Activated naive CD8-positive, alpha-beta T cell treated with anti-CD3 and anti-CD28 coated beads for 36 hours (primary cell): ENCODE measurements at places on chromosomes 5 and 9.

DNA sequence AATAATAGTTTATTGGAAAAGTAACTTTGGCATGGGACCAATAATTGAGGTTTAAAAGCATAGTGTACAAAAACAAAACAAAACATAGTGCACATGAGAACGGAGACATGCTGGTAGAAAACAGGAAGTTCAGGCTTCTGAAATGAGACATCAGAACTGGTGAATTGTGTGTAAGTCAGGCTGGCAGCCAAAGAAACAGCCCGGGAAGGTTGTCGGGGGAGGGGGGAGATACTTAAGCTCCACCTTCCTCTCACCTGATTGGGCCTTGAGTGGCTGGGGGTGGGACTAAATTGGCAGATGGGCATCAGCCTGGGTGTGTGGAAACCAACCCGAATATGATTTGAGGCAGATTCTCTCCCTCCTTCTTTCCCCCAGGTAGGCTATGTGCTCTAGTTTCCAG is 256.3 kb downstream of the SMARCA2 start:
- no peak for DNase-seq

- DNase-seq: no peak
Measured at GRCh38 chr9:130498918-130499698, 54.3 kb downstream of the ASS1 start.

DNA sequence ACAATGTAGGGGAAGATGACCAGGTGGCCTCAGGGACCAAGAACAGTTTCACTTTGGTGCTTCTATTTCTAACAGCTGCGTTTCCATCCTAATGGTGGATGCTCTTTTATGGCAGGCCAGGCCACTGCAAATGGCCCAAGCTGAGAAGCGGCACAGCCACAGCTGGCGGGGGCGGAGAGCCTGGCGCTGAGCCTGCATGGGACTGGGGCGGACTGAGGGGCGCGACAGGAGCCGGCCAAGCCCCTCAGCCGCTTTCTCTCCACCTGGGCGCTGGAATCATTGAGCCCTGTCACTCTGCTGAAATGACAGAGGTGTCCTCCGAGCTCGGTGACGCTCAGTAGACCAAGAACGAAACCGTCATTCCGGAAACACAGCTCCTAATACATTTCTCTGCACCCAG is 317.3 kb upstream of the PDE4D start:
- DNase-seq: no peak

GRCh38 chr9:114607671-114608524 is 3.2 kb upstream of the TMEM268 start:
- no peak for DNase-seq

- no peak for DNase-seq
Measured at GRCh38 chr5:166369346-166369745, 1922.1 kb upstream of the WWC1 start.

DNA sequence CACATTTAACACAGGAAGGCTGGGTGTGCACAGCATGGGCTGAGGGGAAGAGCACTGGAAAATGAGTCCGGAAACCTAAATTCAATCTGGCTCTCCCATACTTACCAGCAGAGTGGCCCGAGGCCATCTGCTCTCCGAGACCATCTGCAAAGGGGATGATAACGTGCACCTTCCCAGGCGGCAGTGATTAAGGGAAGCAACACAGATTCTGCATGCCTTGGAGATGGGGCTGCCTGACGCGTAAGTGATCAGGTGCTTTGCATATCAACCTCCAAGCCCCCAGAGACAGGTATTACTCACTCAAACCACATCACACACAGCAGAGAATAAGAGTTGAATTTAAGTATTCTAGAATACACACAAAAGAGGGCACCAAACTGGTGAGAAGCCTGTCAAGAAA is 9.1 kb downstream of the EPB41L4B start:
- no peak for DNase-seq

GRCh38 chr9:122572456-122572855 is 10.7 kb downstream of the OR1L8 start:
- no peak for DNase-seq

- DNase-seq: no peak
Measured at GRCh38 chr9:79682076-79682736, 110.4 kb downstream of the TLE4 start.

GRCh38 chr5:72133212-72133990 is 26.1 kb downstream of the MAP1B start:
- no peak for DNase-seq

DNA sequence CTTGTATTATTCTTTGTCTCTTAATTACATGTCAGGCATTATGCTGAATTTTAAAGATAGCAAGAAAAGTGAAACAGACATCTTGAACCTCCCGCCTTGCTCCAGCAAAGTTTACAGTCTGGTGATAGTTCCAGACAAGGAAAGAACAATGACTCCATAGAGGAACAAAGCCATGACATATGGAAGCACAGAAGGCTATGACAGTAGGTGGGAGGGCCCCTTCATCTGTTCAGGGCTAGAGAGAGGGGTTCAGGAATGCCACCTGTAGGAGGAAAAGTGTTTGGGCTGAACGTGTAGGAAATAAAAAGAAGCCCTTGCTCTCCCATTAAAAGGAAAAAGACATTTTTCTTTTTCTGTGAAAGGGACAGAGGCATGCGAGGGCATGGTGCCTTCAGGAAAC is 315.6 kb downstream of the TRIM32 start:
- DNase-seq: no peak

GRCh38 chr9:99019510-99020331 is 76.0 kb downstream of the COL15A1 start:
- DNase-seq: no peak

DNA sequence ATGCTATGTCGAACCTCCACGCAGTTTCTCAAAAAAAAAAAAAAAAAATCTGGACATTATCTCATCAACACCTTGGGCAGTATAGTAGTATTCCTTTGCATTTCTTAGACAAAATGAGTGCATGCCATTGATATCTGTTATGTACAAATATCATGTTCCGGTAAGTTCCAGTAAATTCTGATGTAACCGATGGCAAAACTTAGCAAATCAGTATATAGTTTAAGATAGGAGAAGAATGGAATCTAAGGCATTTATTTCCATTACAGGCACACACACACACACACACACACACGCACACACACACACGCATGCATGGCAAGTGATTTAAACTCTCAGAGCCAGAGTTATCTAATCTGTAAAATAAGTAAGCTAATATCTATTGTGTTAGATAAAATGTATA is 356.5 kb upstream of the TUSC1 start:
- no peak for DNase-seq

GRCh38 chr5:131021646-131022045 is 143.4 kb downstream of the HINT1 start:
- DNase-seq: no peak

- no peak for DNase-seq
Measured at GRCh38 chr9:110802416-110803035, 133.9 kb downstream of the MUSK start.

- no peak for DNase-seq
Measured at GRCh38 chr9:138105561-138106505, 228.3 kb downstream of the CACNA1B start.

GRCh38 chr9:95754533-95755420 is 120.7 kb upstream of the ERCC6L2 start:
- DNase-seq: no peak

DNA sequence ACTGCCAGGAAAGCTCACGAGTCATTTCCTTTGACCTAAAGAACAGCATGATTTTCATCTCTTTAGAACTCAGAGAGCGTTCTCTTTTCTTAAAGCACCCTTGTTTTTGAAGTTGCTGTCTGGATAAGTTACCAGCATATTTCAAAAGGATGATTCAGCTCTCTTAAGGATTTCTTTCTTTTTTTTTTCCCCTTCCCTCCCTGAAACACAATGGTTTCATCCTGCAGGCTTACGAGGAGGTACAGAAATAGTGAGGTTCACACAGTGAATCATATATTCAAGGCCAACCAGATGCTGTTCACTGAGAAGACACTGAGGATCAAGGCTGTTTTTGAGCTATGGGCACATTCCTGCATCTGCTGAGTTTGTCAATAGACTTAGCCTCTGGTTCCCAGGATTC is 257.2 kb downstream of the KIF4B start:
- DNase-seq: no peak

GRCh38 chr5:159582756-159583541 is 252.7 kb upstream of the IL12B start:
- DNase-seq: no peak

DNA sequence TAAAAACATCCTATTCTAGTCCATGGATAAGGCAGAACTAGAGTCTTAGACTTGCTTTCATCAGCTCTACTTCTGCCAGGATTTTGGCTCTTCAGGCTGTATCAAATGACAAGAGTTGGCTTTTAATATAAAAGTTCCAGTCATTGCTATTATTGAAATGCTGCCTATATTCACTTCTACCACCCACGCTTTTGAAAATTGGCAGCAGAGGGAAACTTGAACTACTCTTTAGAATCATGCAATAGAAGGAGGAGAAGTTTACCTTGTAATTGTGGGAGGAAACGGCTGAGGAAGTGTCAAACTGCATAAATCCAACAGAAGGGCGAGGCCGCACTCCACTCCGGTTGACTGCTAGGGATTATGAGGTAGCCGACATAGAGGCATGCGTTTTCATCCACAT is 122.6 kb upstream of the BASP1 start:
- no peak for DNase-seq

DNA sequence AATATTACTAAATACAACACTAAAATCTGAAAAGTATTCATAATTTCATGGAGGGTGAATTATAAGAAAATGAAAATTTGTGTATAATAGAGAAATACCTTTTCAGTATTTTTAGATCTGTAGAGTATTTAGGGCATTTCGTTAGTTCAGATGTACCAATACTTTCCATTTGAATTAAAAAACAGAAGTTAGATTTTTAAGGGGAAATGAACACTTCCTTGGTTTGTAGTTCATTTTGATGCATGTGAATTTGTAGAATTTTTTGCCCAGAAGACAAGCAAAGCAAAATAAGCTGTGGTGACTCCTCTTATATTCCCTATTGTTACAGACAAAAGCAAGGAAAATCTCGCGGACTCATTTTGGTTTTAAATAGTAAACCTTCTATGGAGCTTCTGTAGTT is 209.0 kb upstream of the RPS23 start:
- no peak for DNase-seq

GRCh38 chr5:154857530-154858296 is 714 bp upstream of the CNOT8 start:
- DNase-seq: peak; percentile 87

- no peak for DNase-seq
Measured at GRCh38 chr9:115200711-115201505, 83.0 kb upstream of the TNC start.

DNA sequence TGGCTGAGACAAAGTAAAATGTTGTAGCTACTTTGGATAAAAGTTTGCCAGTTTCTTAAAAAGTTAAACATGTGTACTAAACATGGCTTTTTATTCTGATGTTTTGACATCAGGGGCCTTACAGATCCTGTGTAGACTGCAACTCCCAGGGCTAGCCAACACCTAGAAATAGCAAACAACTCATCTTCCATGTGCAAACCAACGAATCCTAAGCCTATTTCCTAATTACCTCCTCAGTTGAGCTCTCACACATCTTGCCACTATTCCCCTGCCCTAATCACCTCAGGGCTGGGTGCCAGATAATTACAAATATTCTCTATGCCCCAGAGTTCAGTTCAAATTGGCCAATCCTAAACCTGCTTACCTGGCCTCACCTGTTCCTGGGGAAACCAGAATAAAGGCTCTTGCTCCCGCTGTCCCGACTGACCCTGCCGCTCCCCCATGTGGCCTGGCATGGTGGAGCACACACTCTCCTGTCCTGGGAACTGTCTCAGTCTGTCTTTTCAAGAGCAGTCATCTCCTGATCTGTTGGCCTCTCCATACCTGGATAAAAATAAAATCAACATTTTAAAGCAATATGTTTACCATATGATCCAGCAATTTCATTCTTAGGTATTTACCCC is 37.1 kb upstream of the FAM169A start:
- DNase-seq: peak; percentile 31

DNA sequence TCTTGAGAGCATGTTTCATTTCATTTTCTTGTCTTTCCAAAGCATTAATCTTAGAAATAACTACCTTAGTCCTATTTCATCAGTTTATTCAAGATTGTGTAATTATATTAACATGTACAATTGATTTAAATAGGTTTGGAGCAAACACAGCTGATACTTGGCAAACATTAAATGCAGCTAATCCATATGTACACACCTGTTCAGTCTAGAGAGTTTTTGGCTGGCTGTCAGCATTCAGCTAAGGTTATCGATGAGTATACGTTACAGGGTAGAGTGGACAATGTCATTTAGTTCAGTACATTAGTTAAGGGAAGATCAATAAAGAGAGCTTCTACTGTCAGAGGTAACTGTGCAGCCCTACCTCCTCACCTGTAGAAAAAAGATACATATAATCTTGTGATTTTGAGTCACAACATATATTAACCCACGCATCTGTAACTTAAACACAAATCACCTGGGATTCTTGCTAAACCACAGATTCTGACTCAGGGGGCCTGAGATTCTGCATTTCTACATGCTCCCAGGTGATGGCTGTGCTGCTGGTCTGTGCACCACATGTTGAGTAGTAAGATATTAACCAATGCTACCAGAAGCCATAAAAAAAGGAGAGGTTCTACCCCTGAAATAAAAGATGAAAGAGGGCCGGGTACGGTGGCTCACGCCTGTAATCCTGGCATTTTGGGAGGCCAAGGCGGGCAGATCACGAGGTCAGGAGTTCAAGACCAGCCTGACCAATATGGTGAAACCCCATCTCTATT is 34.1 kb upstream of the PCA3 start:
- DNase-seq: no peak

- peak; percentile 54 for DNase-seq
Measured at GRCh38 chr9:127214421-127215267, 49.9 kb upstream of the GARNL3 start.

DNA sequence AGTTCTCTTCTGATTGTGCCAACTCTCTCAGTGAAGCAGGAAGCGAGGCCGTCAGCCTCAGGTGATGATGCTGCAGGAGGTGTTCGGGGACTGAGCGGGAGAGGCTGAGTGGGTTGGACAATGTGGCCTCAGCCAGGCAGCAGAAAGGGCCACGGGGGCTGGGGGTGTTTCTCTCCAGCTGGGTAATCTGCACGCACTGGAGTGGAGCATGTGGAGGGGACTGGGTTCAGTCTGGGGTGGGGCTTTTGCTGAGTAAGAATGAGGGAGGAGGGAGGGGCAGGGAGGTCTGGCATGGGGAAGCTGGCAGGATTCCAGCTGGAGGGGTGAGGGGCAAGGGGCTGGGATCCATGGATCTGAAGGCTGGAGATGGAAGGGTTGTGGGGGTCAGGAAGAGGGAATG is 60.8 kb upstream of the PHYKPL start:
- no peak for DNase-seq

GRCh38 chr9:108889649-108890067 is 27.6 kb downstream of the ACTL7A start:
- DNase-seq: no peak

GRCh38 chr5:79357398-79357797 is 121.5 kb downstream of the JMY start:
- DNase-seq: no peak

- no peak for DNase-seq
Measured at GRCh38 chr9:111274737-111275136, 55.3 kb downstream of the OR2K2 start.

DNA sequence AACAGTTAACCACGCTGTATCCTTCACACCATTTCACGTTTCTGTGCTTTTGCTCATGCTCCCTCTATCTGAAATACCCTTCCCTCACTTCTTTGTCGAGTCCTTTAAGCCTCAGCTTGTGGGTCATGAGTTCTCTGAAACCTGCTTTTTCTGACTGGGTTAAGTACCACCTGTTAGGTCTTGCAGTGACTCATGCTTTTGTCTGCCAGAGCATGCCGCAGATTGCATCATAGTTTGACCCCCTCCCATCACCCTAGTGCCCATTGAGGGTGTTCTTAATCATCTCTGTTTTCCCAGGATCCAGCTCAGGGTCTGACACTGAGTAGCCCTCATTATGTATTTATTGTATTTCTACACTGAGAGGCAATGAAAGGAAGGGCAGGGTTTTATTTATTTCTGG is 190.2 kb downstream of the ASTN2 start:
- no peak for DNase-seq

GRCh38 chr5:60651872-60652620 is 47.9 kb downstream of the DEPDC1B start:
- no peak for DNase-seq
